ENCODE measurements at places on chromosomes 2 and 18. TPM values are rescaled to one million over a fixed set of nuclear protein-coding genes. Genes with fewer than 3 reads are reported as not detected.

The DCDC2C gene
- not detected for total RNA-seq

The NEB gene
- total RNA-seq = 0.33 TPM

The PLGLB2 gene
- total RNA-seq = 1.3 TPM

The KCNJ13 gene
- not detected for total RNA-seq

The PRKRA gene
- total RNA-seq = 56.7 TPM

The ALK gene
- 0.07 TPM for total RNA-seq

The ERFE gene
- 0.56 TPM for total RNA-seq

The TRPM8 gene
- 0.20 TPM for total RNA-seq

The IL18R1 gene
- total RNA-seq = 8.3 TPM

The NAT8 gene
- total RNA-seq = not detected

The SERPINB10 gene
- not detected for total RNA-seq

The HOXD9 gene
- total RNA-seq = not detected

The TRMT61B gene
- 11.4 TPM for total RNA-seq
